HS-27A (cell line): ENCODE measurements at places on chromosomes 11 and 22.

- DNase-seq: no peak
Measured at GRCh38 chr11:68300076-68300830, 12.1 kb upstream of the LRP5 start.

- no peak for DNase-seq
Measured at GRCh38 chr11:121793916-121794315, 322.1 kb downstream of the BLID start.

GRCh38 chr11:119480380-119481020 is 57.5 kb upstream of the THY1 start:
- no peak for DNase-seq

DNA sequence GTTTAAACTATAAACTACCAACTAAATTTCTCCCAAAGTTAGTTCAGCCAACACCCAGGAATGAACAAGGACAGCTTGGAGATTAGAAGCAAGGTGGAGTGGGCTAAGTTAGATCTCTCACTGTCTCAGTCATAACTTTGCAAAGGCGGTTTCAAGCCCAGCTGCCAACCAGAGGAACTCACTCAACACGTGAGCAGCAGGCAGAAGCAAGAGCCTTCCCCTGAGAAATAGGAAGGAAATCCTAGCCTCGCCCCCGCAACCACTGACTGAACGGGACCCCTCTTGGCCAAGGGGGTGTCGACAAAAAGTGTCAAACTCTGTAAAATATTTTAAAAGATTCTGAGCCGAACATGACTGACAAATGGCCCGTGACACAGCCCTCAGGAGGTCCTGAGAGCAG is 4.4 kb upstream of the KRTAP5-9 start:
- DNase-seq: no peak

DNA sequence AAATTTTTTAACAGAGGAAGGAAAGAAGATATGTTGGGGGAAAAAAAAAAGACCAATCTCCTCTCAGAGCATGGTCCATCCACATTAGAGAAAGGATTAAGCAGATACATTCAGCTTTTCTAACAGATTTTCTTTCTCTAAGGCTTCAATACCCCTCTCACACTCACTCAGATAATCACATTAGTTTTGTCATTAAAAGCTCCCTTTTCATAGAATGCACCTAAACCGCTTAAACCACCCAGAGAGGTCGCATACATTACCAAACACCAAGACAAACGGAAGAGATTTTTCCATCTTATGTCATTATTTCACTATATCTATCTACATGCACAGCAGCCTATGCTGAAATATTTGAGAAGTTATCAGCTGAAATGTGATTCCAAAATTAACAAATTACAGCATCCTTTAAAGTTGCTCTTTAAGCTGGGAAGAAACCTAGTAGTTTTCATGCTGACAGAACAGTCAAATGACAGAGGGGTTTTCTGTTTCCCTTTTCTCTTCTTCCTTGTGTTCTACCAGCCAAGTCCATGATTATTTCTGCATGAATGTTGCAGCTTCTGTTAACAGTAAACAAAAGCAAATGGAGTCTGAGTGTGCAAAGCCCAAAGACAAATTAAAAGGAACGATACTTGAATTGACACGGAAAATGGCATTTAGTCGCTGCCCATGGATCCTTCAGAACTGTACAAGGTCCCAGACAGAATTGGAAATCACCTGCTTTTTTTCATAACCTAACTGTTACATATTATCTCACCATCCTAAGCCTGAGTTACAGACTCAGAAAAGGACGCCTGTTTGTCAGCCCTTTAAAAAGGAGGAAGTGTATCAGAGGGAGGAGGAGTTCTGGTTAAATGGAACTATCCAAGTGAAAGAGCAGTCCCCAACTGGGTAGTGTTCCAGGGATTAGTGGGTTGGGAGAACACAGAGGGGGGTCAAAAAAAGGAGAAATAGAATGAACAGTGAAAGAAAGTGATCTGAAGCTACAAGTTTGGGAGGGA is 54.6 kb downstream of the PRCP start:
- no peak for DNase-seq

GRCh38 chr11:125345421-125346178 is 150.5 kb downstream of the FEZ1 start:
- DNase-seq: no peak

DNA sequence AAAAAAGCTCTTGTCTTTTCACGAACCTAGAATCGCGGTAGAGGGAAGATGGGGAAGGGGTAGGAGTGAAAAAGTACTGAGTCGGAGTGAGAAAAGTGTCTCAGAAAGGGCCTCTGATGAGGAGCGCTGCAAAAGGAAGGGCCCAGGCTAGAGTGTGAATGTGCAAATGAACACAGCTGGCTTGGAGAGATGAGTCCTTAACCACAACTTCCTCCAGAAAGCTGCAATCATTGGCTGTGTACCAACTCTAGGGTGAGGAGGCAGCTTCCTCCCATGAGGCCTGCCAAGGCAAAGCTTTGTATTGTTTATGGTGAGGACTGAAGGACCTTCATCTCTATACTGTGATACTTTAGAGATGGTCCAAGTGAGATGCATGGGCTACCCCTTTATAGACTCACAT is 566.9 kb upstream of the ANO5 start:
- DNase-seq: no peak

DNA sequence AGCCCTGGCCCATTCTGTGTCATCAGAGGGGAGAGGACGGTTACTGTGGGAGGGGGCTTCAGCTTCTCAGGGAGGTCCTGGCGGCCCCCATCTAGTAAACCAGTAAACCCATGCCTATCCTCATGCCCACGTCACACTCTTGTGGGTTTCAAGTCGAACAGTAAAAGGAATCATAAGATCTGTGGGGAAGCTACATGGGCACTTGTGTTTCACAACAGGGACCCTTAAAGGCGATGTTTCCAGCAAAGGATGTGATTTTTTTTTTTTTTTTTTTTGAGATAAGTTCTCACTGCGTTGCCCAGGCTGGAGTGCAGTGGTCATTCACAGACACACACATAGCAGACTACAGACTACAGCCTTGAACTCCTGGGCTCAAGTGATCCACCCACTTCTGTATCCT is 9.2 kb upstream of the PARVG start:
- DNase-seq: no peak

DNA sequence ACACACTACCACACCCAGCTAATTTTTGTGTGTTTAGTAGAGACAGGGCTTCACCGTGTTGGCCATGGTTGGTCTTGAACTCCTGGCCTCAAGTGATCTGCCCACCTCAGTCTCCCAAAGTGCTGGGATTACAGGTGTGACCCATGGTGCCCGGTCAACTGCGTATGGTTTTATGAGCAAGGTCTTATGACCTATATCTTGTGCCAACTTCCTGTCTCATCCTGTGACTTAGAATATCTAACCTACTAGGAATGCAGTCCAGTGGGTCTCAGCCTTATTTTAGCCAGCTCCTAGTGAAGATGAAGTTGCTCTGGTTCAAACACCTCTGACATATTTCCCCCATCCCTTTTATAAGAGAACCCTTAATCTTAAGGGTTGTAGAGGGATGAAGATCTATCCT is 66.1 kb upstream of the OR5AN1 start:
- DNase-seq: no peak

- no peak for DNase-seq
Measured at GRCh38 chr11:86629045-86629706, 43.2 kb downstream of the ME3 start.

- no peak for DNase-seq
Measured at GRCh38 chr11:45382133-45382878, 96.2 kb upstream of the SYT13 start.

DNA sequence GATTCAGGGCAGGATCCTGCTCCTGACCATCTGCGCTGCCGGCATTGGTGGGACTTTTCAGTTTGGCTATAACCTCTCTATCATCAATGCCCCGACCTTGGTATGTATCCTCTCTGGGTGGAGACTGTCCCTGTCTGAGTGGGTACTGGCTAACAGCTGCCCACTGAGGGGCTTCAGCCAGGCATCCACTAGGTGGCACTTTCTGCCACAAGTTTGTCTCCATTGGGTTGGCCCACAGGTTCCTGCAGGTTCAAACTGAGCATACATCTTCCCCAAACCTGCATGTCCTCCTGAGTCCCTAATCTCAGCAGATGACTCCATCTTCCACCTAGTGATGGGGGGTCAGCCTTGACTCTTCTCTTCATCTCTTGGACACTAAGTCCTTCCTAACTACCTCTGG is 4.4 kb downstream of the SLC2A11 start:
- DNase-seq: no peak

GRCh38 chr11:72330131-72330727 is 86.3 kb upstream of the PHOX2A start:
- DNase-seq: no peak

- no peak for DNase-seq
Measured at GRCh38 chr11:128481135-128481534, 106.2 kb downstream of the ETS1 start.

DNA sequence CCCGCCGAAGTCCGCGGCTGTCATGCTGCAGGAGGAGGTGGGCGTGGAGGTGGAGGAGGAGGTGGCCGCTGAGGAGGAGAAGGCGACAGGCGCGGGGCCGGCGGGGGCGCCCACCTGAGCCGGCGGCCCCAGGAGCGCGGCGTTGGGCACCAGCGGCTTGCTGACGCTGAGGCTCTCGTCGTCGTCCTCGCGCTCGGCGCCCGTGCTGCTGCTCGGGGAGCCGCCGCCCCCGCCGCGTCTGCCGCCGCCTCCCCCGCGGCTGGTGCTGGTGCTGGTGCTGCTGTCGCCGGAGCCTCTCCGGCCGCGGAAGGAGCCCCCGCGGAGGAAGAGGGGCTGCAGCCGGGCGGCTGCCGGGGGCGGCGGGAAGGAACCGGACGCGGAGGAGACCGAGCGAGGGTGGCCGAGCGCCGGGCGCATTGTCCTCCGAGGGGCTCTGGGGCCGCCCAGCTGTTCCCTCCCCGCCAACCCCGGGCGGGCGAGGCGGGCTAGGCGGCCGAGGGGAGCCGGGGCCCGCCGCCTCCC is 388 bp downstream of the TMEM121B start:
- DNase-seq: no peak

DNA sequence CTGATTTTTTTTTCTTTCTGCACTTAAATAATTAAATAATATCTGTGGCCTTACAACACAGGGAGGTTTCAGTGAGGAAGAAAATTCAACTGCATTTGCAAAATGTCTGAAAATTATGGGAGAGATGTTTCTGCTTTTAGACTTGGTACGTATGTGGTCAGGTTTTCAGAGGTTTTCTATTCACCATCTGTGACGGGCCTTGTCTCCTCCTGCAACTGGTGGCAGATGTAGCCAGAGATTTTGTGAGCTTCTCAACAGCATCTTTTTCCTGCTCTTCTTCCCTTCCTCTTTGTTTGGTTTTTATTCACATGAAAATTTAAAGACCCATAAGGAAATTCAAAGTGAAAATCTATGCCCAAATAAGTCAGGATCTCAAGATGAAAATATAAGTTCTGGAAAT is 38.3 kb downstream of the ZBTB16 start:
- DNase-seq: no peak

DNA sequence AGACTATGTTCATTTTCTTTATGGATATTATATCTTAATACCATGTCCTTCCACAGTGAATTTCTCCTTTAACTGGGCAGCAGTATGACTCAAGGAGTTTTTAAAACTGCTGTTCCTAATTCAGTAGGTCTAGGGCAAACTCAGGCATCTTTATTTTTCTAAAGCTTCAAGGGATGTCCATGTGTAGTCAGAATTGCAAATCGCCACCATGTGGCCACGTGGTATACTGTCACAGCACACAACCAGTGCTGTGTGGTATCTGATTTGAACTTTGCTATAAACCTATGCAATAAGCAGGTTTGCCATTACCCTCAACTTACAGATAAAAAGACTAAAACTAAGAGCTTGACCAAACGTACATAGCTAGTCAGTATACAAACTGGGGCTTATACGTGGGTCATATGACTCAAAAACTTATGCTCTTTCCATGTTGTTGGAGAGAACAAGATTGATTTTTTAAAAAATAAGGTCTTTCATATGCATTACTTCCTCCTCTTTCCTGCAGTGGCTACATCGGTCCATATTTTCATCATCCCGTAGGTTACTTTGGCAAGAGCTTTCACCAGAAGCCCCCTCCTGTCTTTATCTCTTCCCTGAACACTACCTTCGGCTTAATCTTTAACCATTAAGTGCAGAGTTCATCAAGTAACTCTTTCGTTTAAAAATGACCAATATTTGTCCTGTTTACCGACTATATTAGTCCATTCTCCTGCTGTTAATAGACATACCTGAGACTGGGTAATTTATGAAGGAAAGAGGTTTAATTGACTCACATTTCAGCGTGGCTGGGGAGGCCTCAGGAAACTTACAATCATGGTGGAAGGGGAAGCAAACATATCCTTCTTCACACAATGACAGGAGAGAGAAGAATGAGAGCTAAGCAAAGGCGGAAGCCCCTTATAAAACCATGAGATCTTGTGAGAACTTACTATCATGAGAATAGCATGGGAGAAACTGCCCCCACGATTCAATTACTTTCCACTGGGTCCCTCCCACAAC is 8.0 kb upstream of the HTATIP2 start:
- no peak for DNase-seq

DNA sequence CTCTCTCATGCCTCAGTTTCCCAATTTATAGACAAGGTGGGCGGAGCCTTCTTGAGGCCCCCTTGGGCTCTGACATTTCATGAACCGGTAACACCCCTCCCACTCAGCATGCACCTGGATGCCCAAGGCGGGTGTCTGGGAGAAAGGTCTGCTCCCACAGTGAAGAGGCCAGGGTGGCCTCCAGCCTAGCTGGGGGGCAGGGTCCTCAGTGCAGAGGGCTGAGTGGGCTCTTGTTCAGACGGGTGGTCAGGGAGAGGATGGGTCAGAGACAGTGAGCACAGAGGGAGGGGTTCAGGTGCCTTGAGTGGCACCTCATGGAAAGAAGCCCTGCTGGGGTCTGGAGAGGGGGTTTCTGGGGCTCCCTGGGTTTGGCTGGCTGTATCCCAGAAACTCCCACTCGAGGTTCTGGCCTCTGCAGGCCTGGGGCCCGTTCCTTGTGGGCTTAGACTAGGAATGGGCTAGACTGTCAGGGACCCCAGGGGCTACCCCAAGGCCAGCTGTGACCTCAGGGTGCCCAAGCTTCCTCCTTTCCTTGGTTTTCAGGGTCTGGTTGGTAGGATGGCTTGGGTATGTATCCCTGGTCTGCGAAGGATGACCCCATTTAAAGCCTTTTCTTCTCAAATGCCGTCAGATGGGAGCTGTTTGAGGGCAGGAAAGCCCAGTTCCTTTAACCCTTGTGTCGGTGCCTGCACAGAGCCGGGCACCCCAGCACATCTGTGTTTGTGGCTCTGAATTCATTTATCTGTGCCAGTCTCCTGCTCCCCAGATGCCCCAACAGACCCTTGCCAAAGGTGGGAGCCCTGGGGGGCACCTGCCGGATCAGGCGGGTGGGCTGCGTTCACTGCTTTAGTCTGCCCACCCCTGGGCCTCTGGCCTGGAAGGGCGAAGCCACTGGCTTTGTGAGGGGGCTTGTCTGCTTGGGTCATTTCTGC is 1.2 kb downstream of the SYNGR1 start:
- no peak for DNase-seq
